ENCODE measurements at places on chromosomes 1 and 21.

GRCh38 chr1:69421286-69421685 is 146.4 kb upstream of the LRRC7 start:
- no peak for DNase-seq

GRCh38 chr21:38303300-38303699 is 46.5 kb downstream of the KCNJ15 start:
- DNase-seq = no peak

GRCh38 chr1:197841883-197842553 is 60.4 kb upstream of the C1orf53 start:
- DNase-seq = no peak

- no peak for DNase-seq
These were observed 39.6 kb upstream of the LPGAT1 start for GRCh38 chr1:211870156-211870555.

DNA sequence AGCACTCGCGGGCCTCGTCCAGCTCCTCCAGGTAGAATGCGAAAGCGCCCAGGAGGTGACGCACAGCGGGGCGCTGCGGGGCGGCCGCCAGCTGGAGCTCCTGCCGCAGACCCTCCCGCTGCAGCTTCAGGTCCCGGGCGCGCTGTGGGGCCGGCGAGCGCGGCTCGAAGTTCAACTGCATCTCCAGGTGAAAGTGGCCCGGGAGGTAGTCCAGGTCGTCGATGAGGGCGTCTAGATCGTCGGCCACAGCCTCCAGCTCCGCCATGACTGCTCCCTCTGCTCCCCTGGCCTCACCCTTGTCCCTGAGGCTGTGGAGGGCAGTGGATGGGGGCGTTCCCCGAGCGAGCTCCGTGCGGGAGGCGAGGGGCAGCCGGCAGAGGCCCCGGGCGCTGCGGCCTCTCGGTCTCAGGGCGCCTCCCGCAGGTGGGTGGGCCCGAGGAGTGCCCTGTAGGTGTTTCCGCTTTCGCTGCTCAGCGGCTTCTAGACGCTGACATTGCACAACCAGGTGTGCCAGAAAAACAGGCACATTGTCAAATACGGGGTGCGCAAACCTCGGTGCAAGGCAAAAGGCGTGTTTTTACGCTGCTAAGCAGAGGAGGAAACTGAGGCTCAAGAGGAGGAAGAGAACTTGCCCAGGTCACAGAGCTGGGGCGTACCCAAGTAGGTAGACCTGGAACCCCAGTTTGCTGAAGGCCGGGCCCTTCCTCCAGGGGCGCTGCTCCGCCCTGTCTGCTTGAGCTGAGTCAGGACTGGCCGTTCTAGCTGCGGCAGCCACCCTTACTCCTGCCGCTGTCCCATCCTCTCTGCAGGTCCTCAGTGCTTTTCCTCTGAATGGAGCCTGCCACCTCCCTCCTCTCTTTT is at the start of gene TTC22:
Gene TTC22, minus strand, starts transcription at position 425 of the 861 bp plus-strand sequence. Its CDS starts 160 bp downstream, at position 265.
- peak; percentile 48 for DNase-seq

- DNase-seq = no peak
These were observed 84.2 kb downstream of the SH3GLB1 start for GRCh38 chr1:86788300-86789206.

GRCh38 chr1:154170547-154171222 is 15.8 kb upstream of the NUP210L start:
- peak; percentile 63 for DNase-seq

GRCh38 chr21:18705971-18706370 is 302.4 kb upstream of the TMPRSS15 start:
- no peak for DNase-seq

DNA sequence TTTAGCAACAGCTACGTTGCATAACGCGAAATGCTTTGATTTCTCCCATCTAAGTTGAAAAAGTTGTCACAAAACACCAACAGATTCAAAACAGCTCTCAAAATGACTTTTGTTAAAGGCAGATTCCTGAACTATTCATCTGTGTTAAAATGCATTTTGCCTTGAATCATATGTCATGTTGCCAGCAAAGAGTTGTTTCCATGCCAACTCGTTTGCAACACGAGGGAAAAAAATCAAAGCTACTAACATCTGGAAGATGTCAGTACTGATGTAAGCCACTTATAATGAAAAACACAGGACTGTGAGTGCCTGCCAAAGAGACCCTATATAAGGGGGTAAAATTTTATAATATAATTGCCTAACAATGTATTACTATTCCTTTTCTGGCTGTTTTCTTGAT is 182.7 kb upstream of the PTBP2 start:
- DNase-seq = no peak

- no peak for DNase-seq
These were observed 52.0 kb downstream of the TAS1R2 start for GRCh38 chr1:18807334-18808063.

DNA sequence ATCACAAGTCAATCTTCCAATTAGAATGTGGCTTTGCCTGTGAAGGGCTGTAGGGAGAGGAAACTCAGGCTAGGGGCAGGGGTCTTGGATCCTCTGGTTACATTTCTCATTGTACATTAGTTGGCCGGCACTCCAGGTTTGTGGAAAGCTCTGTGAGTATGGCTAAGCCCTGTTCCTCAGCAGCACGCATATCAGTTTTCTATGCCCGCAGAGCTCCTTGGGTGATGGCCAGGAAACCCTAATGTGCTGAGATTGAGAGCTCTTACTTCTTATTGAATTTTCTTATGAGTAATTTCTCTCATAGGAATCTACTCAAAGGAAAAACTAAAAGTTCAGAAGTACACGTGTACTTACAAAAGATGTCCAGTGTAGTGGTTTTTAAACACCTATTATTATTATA is 30.7 kb upstream of the STMN1 start:
- DNase-seq = no peak

DNA sequence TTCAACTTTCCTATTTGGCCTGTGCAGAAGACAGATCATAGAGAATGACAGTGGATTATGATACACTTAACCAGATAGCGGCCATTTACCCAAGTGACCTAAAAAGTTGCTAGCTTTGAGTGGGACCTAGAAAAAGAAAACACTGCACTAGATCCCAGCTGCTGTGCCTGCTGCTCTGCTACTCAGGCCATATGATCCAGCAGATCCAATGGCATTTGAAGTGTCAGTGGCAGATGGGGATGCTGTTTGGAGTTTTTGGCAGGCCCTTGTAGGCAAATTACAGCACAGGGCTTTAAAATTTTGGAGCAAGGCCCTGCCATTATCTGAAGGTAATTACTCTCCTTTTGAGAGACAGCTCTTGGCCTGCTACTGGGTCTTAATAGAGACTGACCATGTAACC is 74.0 kb upstream of the KCNE2 start:
- no peak for DNase-seq

- DNase-seq = no peak
These were observed 3.3 kb upstream of the TTC34 start for GRCh38 chr1:2804628-2805351.

DNA sequence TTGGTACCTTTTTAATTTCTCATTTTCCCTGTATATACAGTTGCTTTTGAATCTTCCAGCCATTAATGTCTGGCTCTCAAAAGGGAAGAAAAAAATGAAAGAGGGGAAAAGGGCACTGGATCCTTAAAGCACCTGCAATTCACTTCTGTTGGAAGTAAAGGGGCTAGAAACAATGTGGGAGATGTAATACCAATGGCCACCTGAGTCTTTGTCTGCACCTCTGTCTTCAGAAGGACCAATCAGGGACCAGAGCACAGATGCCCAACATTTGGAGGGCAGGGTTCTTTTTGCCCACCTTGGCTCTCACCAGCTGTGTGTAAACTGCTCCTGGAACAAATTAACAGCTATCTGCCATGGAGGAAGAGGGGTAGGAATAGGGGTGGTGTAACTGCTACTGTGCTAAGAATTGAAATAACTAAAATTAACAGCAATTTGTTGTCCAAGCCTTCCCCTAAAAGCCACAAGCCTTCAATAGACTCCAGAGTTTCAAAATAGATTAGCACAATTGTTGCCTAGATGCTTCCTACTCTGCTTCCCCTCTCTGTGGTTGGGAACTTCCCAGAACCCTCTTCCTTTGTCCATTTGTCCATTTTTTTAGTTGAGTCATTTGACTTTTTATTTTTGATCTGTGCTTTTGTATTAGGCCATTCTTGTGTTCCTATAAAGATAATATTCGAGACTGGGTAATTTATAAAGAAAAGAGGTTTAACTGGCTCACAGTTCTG is 11.5 kb upstream of the LRRC8B start:
- no peak for DNase-seq

GRCh38 chr1:244095529-244095911 is 44.4 kb downstream of the ZBTB18 start:
- no peak for DNase-seq

DNA sequence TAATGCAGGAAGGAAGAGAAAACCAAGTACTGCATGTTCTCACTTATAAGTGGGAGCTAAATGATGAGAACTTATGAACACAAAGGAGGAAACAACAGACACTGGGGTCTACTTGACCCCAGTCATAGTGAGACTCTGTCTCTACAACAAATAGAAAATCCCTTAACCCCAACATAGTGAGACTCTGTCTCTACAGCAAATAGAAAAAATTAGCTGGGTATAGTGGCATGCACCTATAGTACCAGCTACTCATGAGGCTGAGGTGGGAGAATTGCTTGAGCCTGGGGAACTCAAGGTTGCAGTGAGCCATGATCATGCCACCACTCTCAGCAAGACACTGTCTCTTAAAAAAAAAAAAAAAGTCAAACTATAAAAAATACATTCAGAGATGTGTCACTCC is 42.7 kb downstream of the GIPC2 start:
- DNase-seq = no peak

GRCh38 chr1:203932556-203932955 is 71.2 kb downstream of the SNRPE start:
- no peak for DNase-seq

GRCh38 chr1:223716302-223716862 is 4.0 kb downstream of the CAPN2 start:
- no peak for DNase-seq

DNA sequence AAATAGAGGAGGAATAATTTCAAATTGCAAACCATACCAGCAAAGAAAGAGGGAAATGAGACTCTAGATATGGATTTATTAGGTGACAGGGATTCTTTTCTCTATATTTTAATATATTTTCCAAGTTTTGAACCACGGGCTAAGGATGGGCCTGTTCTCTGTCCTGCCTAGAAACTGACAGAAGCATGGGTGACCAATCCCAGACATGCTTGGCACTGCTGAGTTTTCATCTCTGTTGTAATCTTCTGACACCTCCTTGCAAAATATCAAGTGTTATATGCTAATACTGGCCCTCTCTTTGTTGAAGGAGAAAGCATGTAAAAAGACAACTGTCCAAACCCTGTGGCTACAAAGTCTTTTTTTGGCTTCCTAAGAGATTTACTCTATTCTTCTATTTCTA is 774 bp upstream of the ANGPTL7 start:
- DNase-seq = no peak

DNA sequence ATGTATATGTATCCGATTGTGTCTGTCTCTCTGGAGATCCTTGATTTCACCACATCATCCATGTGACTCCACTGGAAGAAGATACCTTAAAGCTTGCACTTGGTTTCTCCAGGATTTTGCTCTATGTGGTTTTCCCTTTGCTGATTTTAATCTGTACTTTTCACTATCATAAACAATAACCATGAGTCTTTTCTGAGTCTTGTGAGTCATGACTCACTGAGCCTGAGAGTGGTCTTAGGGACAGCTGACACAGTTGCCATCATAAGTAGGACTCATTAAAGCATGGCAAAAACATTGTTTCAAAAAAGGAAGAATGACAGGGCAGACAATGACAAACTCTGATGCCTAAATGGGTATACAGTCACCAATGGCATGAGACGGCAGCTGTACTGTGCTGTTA is 226.2 kb downstream of the AKT3 start:
- DNase-seq = no peak

GRCh38 chr1:40612345-40612831 is 53.1 kb downstream of the RIMS3 start:
- peak; percentile 63 for DNase-seq

DNA sequence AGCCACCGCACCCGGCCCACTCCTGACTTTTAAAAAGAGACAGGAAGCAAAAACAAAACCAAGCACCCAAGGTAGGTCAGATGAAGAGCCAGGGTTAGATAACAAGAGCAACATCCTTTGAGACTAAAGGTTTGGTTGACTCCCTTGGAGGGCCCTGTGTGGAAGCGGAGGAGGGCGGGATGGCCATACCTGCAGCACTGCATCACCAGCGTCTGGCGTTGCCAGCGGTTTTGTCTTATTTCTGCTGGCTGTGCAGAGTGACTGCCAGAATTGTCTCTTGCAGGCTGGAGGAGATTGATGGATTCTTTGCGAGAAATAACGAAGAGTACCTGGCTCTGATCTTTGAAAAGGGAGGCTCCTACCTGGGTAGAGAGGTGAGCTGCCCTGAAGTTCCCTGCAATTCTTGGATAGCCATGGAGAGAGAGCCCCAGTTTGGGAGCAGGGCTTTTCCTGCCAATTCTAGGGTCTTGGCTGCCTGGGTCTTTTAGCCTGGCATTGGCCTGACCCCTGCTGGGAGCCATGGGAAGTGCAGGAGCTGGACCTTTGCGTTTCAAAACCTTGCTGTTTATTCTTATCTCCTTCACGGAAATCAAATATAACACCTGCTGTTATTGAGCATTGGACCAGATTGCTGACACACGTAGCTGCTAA is 24.0 kb downstream of the QSOX1 start:
- peak; percentile 43 for DNase-seq

DNA sequence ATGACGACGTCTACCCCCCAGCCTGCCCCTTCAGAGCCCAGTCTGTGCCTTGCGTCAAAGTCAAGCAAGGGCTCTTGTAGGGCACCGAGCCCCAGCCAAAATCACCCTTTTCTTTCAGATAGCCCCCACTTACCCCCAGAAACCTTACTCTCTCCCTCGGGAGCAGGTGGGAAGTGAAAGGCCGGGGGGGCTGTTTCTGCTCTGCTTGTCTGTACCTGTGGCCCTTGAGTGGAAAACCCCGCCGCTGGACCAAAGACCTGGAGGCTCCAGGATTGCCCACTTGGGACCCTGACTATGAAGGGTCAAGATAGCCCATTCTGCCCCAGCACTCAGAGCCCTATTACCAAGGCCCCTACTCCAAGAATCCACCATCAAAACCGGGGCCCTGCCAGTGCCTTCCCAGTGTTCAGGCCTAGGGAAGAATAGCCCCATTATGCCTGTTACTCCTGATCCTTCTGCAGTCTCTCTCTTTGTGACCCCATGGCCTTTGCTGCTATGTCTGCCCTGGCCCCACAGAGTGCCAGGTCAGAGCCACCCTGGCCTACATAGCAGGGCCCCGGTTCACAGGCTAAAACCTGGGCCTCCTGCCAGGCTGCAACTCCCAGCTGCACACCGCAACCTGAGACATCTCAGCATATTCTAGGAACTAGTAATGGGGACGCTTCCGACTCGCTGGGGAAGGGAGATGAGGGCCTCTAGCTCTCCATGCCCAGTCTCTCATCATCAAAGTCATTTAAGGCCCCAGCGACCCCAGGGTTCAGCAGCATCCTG is 22.2 kb upstream of the HPDL start:
- DNase-seq = no peak

DNA sequence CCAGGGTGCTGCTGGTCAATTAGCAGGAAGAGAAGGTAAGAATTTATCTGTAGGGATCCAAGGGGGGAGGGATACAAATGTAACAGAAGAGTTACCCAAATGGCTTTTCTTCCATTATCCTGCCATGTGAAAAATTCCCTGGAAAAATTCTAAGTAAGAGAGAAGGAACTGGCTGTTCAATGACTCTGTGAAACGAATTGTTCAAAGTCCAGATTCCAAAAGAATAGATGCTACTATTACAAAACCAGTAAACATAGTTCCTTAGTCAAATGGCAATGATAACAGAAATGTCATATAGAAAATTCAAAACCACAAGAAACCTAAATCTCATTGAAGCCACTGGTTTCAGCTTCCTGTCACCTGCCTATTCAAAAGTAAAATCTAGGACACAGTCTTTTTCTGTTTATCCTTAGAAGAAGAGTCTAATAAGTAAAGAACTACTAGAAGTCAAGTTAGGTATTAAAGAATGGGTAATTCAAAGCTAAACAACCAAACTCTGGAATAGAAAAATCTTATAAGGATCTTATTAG is 102.6 kb downstream of the ZNF644 start:
- no peak for DNase-seq
